Lower lobe of right lung (tissue), 2 donors: ENCODE measurements at places on chromosomes 4 and X.
A peak's percentile ranks its signal among the peaks of the same experiment; 100 is the strongest.

DNA sequence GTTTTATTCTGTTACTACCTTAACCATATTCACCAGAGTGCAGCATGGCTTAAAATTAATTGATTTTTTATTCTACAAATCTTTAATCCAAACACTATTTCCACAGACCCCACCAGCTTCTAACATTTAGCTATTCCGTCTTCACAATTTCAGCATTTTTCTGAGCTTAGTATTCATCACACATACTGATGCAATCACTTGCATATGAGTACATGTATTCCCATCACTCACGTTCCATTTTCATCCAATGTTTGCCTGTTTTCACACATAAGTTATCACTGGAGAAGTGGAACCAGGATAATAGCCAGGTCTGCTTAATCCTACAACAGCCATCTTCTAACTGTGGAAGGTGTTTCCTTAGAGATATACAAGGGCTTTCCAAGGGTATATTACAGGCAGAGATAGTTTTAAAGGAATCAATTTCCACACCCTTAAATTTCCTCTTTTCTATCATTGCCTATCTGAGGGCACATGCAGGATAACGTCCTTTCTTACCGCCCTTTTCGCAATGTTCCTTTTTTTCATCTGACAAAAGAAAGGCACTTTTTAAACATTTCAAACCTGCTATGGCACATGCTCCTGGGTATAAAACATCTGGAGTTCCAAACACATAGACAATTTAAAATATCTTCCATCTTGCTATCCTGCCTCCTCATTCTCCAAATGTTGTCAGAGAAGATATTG is 115.8 kb downstream of the CORIN start:
- no peak for DNase-seq

DNA sequence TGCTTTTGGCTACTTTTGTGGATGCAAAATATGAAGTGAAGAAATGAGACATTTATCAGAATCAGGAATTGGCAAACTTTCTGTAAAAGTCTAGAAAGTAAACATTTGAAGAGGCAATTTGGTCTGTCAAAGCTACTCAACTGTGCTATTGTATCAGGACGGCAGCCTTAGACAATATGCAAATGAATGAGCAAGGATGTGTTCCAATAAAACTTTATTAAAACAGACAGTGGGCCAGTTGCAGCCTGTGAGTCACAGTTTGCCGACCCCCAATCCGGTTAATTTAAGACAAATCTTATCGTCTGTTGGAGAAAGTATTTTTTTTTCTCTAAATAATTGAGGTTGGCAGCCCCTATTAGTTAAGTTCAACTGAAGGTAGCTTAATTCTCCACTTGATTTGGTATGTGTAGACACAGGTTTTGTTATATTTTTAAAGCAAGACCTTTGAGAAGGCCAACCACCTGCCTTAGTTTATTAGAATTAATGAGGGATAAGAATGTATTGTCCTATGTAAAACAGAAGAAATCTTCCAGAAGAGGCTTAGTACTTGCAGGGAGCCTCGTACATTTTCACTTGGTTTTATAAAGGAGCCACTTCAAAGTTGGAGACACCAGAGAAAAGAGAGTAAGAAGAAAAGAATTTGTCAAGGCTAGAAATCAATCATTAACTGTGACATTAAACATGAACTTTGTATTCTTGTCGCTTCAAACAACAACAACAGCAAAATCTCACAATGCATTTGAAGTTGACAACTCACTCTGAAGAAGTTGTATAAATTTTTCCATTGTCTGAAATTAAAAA is 81.6 kb upstream of the FAT1 start:
- DNase-seq: no peak

DNA sequence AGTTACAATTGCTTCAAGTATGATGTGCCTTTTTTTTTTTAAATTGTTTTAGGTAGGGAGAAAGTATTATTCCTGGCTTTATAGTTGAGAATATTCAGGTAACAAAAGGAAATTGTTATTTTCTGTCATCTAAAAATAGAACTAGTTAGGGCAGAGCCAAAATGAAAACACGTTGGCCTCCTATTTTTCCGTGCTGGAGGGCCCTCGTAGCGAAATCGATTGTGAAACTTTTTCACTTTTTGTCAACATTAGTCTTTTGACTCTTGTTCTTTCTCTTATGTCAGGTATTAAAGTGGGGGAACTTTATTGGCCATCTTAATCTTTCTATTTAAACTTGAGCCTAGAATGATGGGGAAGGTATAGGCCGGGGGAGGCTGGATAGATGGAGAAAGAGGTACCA is 104.9 kb downstream of the ARHGAP10 start:
- DNase-seq: no peak

GRCh38 chr4:109052821-109053220 is 249.6 kb downstream of the COL25A1 start:
- DNase-seq: no peak

GRCh38 chr4:138954428-138954827 is 61.2 kb upstream of the NOCT start:
- DNase-seq: no peak

- no peak for DNase-seq
Observed at GRCh38 chrX:120775959-120776358, 99.7 kb downstream of the CT47B1 start.

- no peak for DNase-seq
Observed at GRCh38 chr4:131613086-131613823, 1535.8 kb upstream of the PCDH10 start.

GRCh38 chrX:119757979-119758730 is at the start of gene SOWAHD:
Gene SOWAHD, plus strand, starts transcription at chrX:119758588. Its CDS starts 80 bp downstream, at chrX:119758668.
- DNase-seq: peak; percentile 63

DNA sequence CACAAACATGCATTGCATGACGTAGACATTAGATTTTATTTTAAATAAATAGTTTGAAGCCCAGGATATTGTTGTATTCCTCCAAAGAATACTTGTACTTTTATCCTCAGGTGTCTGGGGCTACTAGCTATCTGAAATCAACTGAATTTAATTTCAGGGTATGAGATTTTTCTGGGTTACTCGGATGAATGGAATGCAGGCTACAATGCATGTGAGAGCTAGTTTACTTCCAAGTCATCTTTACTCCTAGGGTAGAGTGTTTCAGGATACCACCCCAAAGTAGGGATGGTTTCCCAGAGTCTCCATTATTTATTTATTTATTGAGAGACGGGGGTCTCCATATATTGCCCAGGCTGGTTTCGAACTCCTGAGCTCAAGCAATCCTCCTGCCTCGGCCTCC is 66.4 kb downstream of the HPRT1 start:
- DNase-seq: no peak

DNA sequence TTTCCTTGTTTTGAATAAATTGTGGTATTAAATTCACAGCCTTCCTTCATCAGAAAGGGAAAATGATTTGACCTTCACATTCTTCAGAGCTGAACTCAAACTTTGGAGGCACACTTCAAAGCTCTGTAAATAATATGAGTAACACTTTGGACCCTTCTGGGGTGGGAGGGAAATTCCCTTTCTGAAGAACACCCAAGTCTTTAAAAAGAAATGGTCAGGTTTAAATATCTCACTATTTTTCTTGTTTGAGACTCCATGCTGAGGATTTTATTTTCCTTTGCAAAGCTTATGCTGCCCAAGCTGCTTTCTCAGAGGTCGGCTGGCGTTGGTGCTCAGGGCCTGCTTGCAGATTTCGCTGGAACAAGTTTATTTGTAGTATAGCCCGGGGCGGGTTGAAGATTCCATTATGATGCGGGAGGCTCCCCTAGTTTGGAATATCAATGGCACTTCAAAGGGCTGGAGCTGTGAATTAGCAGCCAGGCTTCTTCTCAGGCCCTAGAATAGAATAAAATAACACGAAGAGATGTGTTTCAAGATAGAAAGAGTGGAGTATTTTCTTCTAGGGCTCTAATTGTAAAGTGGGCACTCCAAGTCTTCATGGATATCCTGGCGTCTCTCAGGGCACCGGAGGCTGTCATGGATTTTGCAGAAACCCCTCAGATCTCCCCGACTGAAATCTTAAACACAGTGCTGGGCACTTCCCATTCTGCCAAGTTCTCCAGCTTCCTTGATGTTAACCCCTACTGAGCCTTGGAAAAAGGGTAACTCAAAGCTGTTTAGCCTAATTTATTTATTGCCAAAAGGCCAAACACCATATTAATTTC is 315.6 kb downstream of the GPAT3 start:
- DNase-seq: no peak

GRCh38 chr4:140020457-140021361 is 133.3 kb downstream of the MAML3 start:
- no peak for DNase-seq

DNA sequence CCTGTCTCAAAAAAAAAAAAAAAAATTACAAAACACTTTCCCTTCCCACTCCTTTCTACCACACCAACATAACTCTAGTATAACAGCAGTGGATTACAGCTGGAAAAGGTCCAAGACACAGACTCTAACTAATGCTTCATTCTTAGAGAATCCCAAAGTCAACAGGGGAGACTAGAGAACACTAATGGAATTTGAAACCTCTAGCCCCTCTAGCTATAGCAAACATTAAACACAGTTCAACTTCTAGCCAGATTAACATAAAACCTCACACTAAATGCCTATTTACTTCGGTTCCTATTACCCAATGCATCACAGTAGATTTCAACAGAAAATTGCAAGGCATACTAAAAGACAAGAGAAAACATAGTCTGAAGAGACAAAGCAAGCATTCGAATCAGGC is 10.5 kb upstream of the DHX15 start:
- no peak for DNase-seq

DNA sequence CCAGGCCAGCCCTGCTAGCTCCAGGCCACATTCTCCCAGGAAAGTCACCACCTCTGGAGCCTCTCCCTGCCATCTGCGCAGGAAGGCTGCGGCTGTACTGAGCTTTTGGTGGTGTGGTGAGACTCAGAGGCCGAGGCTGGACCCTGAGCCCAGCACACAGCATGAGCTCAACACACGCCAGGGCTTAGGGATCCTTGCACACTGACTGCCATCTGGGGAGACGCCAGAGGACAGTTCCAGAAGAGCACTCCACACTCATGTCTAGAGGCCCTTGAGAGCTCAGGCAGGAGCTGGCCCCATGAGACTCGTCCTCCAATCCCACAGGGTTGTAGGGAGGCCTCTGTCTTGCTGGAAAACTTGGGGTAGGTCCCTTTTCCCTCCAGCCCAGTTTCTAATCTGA is 40.6 kb downstream of the ABLIM2 start:
- no peak for DNase-seq

DNA sequence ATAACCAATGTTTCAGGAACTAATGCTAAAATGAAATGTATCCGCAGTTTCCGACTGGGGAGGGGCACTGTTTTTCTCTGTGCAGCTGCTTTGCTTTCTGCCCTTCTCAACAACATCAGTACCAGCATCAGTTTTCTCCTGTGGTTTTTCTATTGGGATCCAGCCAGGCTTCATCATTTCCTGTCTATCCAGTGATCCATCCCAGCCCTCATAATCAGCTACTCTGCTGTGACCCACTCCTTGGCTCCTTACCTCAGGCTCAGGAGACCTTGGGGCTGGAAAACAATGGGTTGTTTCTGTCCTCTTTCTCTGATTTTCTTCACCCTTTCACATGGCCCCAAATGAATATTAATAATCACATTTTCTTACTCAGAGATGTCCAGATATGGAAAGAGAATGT is 222.2 kb upstream of the DKK2 start:
- DNase-seq: no peak

DNA sequence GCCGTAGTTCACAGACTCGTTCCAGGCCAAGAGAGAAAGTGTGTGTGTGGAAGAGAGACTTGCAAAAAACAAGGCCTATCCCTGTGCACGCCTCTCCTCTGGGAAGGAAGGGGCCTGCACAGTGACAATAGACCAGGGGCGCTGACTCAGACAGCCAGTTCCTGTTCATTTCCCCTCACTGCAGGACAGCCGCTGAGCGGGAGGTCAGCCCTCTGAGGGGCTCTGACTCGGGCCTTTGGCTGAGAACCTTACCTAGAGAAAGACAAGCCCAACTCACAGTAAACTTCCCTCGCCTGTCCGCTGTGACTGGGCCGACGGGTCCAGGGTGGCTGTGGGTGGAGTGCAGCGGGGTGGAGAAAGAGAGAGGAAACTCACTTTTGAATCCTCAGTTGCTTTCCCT is 52.1 kb downstream of the RTL5 start:
- DNase-seq: no peak

- no peak for DNase-seq
Observed at GRCh38 chr4:40536032-40536431, 93.6 kb downstream of the RBM47 start.

- DNase-seq: no peak
Observed at GRCh38 chr4:109174224-109174953, 128.1 kb downstream of the COL25A1 start.

- DNase-seq: no peak
Observed at GRCh38 chrX:31061091-31061490, 10.8 kb downstream of the FTHL17 start.

DNA sequence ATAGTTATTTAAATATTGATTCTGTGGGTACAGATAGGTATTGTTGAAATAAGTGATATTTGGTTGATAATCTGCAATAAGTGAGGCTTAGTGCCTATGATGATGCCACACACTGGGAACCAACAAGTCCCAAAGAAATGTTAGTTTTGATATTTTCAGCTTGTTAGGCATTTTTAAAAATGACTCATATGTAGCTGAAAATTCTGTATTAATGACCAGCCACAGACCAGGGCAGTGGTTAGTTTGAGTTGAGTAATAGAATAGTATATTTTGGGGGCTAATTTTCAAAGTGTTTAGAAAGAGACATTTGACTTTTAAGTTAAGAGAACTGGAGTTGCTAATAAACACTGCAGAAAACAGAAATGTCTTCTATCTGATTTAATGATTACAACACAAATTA is 9.4 kb downstream of the INTU start:
- no peak for DNase-seq

- DNase-seq: no peak
Observed at GRCh38 chr4:175790083-175790482, 22.0 kb downstream of the GPM6A start.

DNA sequence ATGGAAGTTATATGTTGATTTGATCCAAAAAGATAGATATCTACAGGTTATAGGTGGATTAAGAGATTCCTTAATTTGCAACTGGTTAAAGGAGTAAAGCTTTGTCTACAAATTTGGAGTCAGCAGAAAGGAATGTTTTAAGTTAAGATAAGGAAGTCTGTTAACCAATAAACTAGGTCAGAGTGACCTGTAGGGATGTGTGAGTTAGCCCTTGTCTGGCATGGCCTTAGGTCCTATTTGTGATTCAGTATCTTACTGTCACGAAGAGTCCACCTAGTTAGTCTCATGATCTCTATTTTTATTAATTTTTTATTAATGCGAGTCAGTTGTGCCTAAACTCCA is 230.8 kb downstream of the INPP4B start:
- no peak for DNase-seq

- no peak for DNase-seq
Observed at GRCh38 chrX:40784516-40785151, 49.3 kb upstream of the MED14 start.

GRCh38 chr4:92992758-92993157 is 689.0 kb downstream of the GRID2 start:
- no peak for DNase-seq
